ENCODE measurements at places on chromosomes 1 and 21. TPM values are rescaled to one million over a fixed set of nuclear protein-coding genes. Genes with fewer than 3 reads are reported as not detected.

Gene CHI3L2
- 0.47 TPM for polyA plus RNA-seq

Gene CR1
- polyA plus RNA-seq, result 0.23 TPM

Gene PLD5
- 7.3 TPM for polyA plus RNA-seq

Gene LACTBL1
- not detected for polyA plus RNA-seq

Gene NPHS2
- polyA plus RNA-seq, result 2.6 TPM

Gene GPR37L1
- 9.7 TPM for polyA plus RNA-seq

Gene SYT14
- 5.1 TPM for polyA plus RNA-seq

Measured in spinal cord (tissue), 10 donors.